Stimulated activated CD8-positive, alpha-beta memory T cell treated with anti-CD3 and anti-CD28 coated beads, Interleukin-15, amount 100 ng/mL, for 4 hours (primary cell): ENCODE measurements at places on chromosomes 12 and 14.

- no peak for DNase-seq
Measured at GRCh38 chr14:89317051-89317691, 99.9 kb downstream of the FOXN3 start.

DNA sequence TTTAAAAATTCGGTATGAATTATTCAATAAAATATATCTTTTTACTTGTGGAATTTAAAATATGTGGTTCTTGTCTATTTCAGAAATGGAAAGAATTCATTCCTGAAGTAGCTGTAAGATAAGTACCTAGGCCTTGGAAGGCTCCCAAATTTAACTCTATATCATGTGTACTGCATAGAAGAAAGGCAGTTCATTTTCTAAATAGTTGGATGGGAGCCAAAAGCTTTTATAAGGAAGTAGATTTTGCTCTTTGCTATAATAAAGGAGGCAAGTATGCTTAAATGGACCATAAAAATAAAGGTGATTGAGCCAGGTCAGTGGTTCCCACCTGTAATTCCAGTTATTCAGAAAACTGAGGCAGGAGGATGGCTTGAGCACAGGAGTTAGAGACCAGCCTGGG, 187.5 kb downstream of the ATXN7L3B start:
- no peak for DNase-seq

DNA sequence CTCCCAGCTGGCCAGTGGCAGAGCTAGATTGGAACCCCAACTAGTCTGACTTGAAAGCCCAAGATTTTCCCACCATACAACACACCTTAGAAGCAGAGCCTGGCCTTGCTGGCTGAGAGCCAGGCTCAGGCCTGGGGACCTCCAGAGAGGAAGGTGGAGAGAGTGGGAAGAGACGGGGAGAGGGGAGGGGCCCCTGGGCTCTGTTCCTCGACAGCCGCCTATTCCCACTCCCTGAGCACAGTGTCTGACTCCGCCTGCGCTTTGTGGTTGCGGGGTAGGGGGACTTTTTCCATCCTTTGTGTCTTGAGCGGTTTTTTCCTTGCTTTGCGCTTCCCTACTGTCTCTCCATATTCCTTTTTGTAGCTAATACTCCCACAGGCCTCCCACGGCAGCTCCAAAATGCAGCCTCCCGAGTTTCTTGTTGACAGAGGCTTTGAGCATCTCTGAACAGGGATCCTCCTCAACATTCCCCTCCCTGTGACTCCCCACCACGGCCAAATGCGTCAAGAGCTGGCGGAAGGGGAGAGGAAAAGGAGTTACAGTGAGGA, 4.0 kb upstream of the KCNH3 start:
- no peak for DNase-seq

GRCh38 chr12:57620936-57621496, 9.8 kb downstream of the ARHGEF25 start:
- DNase-seq, result no peak

DNA sequence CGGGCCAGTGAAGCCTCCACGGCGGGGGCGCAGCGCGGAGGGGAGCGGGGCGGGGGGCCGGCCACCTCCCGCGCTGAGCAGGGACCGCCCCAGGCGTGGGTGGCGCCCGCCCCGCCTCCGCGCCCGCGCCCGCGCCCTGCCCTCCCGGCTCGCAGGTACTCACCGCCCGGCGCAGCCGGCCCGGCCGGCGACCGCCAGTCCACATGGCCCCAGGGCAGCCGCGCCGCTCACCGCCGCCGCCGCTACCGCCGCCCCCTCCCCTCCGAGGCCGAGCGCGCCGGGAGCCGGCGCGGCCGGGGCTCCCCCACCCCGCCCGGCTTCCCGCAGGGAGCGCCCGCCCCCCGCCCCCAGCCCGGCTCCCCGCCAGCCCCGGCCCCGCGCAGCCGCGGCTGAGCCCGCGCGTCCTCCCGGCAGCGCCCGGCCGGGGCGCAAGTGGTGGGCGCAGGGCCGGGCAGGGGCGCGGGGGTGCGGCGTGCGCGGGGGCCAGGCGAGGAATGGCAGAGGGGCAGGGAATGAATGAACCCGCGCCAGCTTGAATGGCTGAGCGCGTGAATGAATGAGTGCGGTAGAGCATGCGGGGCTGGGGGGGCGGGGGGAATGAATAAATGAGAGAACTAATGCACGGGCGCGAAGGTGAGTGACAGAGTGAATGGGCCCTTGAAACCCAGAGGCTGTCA, at the start of gene BEGAIN:
BEGAIN (minus strand) TSS at position 332 of the 677 bp plus-strand sequence; CDS start at position 205, 127 bp downstream.
- DNase-seq, result no peak
